D721Med (cell line): ENCODE measurements at places on chromosomes 11 and 22.

DNA sequence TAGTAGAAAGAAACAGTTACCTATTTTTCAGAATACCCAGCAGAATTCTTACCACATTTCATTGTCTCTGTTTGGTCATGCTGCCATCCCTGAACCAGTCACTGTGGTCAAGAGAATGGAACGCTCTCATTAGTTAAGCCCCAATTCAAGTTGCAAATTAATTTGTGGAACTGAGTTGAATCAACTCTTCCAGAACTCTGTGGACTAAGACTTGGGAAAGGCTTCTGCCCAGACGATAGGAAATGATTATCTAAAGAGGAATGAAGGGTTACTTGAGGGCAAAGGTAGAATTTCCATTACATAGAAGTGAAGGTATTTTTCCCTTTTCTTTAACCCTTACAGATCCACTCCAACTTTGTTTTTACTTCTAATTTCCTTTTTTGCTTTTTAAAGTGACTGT lies 286.4 kb downstream of the DYNC2H1 start:
- DNase-seq, result no peak

- no peak for DNase-seq
Measured at GRCh38 chr11:126611438-126611837, 256.0 kb downstream of the ST3GAL4 start.

DNA sequence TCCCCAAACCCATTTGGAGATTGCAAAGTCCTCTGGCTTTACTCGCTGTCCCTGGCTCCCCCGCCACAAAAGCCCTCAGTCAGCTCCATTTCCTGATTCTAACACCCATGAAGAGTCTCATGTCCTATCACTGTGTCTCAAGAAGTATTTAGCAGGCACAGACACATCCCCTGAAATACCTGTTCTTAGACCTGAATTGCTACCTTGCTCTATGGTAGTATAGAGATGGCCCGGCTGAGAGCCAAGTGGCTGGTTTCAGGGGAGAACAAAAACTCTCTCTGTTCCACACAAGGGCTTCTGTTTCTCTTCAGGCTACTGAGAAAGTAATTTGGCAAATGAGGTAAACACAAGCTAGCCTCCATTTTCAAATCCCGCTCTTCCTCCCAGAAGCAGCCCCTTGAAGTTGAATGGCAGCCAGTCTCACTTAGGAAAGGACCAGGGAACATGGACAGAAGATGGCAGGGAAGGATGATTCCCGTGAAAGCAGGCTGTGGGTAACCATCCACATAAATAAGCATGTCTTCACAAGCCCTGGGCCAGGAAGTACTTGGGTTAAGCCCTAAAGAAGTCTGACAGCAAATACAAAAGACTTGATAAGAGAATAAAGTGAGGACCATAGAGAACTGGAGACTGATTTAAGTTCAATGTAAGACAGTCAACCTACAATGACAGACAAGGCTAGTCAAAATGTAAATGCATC lies 137.8 kb downstream of the C11orf58 start:
- no peak for DNase-seq

DNA sequence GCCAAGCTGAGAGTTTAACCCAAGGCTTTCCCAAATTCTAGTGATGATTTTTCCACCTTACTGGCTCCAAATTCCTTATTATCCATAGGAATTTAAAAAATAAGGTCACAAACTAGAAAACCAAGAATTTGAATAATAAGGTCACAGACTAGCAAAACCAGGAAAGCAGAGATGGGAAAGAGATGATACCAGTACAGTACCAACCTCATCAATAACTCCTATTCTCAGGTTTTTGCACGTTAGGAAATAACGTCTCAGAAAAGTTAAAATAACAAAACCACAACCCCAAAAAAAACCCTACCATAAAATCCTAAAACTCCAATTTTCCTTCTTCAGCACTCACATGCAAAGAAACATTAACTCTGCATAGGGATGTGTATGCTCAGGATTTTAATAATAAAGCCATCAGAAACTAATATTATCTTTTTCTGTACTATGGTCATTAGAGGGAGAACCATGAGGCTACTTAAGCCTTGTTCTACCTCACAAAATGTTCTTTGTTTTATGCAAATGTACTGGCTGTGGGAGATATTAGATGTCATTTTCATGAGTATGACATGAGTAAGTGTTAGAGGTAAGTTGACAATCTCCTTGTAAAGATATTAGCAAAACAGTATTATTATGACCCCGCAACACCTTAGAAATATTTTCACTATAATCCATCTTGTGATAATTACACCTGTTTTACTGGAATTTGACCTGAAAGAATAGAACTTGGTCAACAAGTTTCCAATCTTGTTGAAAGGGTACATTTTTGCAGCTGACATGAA lies 16.1 kb upstream of the EED start:
- no peak for DNase-seq

DNA sequence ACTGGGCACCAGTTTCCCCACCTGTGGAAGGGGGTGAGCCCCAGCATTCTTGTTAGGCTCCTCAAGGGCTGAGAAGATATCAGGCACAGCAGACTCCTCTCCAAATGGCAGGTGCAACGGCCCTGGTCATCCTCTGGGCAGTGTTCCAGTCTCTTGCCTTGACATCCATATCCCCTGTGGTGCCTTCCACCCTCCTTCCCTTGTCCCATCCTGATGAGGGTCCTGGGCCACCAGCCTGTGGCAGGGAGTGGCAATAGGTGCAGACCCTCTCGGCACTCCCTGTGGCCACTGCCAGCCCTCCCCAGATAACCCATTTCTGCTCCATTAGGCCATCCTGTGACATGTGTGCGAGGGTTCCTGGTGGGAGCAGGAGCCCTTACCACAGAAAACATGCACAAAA lies 78.8 kb upstream of the NECTIN1 start:
- no peak for DNase-seq

DNA sequence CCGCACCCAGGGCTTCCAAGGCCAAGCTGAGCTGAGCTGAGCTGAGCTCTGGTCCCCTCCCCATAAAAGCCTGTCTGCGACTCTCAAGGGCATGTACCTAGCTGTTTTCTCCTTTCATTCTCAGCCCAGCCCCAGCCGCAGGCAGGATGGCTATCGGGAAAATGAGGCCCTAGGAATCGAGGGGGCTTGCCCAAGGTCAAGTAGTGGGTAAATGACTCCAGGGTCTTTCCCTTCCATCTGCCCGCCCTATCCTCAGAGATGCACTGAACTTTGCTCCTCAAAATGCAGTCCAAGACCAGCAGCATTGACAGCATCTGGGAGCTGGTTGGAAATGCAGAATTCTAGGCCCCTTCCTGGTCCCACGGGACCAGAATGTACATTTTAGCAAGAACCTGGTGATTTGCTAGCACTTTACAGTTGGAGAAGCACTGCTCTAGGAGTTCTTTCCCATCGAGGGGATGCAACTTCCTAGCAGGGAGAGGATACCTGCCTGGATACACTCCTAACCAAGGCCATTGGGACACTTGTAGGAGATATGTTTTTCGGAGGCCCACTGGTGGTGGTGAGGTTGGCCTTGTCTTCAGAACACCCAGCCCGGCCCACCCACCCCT lies 43.2 kb upstream of the ACCSL start:
- DNase-seq, result no peak

DNA sequence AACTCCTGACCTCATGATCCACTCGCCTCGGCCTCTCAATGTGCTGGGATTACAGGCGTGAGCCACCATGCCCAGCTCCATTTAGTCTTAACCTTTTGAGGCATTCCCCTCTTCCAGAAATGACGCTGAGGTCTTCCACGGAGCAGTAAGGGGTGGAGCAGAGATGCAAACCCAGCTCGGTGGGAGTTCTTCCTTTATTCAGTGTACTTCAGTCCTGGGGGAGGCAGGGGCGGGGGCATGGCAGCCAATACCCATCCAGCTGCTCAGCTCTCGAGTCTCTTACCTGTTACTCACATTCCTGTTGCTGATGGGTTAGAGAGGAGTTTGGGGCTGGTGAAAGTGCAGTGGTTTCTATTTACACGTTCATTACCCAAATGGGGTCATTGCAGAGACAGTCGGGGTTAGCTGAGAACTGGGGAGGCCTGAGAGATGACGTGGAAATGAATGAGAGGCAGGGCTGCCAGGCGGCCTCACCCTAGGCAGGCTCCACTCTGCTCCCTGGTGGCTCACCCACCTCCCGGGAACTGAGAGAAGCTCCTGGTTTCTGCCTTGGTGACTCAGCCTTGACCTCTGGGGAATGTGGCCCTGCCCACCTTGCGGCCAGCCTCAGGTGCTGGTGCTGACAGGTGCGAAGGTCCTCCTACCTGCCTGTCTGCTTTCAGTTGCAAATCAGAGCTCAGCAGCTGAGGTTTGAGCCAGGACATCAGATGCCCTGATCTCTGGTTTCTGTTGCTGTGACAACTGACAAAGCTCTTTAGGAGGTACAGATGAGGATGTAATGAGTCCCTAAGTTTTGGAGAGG lies 13.4 kb upstream of the ST14 start:
- no peak for DNase-seq

GRCh38 chr11:29333993-29334775 lies 682.6 kb downstream of the KCNA4 start:
- DNase-seq, result peak; percentile 21

DNA sequence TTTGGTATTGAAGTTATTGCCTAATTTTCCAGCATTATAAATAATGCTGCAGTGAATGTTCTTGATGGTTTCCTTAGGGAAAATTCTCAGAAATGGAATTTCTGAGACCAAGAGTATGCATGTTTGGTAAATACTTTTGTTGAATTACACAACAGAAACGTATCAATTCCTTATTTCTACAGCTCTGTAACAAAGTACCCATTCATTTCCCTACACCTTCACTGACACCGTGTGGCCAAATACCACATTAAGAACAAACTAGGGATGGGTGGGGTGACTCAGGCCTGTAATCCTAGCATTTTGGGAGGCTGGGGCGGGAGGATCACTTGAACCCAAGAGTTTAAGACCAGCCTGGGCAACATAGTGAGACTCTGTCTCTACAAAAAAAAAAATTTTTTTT lies 21.8 kb downstream of the MCAM start:
- no peak for DNase-seq

DNA sequence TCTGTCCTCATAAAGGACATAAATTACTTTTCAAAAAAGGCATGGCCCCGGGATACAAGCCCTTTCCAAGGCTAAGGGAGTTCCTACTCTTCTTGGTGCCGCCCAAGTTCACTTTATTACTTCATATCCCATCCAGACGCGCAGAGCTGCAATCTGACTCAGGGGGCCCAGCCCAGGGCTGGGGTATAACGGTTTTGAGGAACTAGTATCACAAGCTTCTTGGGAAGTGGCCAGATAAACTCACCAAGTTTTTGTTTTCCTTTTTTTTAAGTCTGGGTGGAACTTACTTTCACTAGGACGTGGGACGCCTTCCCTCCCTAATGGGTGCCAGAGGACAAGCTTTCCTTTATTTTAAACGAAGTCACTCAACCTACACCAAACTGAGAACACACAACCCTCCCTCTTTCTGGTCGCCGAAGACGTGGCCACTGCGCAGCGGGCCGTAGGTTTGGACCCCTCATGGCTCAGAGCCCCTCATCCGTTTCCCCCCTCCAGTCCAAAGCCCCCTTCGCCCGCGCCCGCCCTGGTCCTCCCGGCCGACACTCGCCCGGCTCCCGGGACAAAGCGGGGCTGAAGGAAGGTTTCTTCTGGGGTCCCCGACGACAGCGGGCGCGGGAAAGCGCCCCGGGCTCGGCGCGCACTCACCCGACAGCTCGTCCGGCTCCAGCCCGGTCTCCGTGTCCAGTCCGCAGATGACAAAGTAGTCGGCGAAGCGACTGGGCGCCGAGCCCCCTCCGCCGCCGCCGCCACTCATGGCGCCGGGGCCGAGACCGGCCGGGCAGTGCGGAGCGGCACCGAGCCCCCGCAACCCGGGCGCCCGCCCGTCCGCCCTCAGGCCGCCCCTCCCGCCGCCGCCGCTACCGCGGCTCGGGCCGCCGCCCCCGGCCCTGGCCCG lies 587 bp downstream of the DENND5A start:
- no peak for DNase-seq

DNA sequence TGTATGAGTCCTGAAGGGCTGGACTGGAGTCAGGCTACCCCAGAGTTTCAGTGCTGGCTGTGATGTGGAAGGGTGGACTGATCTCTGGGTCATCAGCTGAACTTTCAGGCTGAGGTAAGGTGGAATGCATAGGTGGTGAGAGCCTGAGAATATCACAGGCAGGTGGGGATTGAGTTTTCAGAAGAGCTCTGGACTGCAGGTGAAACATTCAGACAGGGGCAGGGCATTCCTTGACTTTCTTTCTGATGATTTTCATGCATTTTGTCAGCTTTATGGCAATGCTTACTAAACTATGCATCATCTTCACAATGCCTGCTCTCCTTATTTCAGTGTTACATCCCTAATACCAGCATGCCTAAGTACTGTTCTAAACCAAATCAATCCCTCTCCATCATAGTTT lies 755.0 kb downstream of the KCNA4 start:
- no peak for DNase-seq

GRCh38 chr11:111324277-111324720 lies 26.0 kb downstream of the POU2AF3 start:
- no peak for DNase-seq

- DNase-seq, result no peak
Measured at GRCh38 chr11:127058524-127058923, 58.0 kb upstream of the KIRREL3 start.

DNA sequence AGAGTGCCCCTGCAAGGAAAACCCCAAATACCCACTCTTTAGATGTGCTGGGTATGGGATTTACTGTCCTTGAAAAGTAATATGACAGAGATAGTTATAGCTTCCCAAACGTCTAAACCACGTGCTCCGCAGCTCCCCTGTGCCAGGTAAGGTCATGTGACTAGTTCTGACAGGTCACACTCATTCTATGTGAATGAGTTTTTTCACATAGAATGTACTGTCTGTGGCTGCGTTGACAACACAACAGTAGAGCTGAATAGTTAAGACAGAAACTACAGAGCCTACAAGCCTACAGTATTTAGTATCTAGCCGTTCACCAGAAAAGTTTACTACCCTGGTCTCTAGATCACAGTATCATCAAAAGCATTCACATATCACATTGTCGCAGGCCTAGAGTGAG lies 236.2 kb downstream of the ETS1 start:
- DNase-seq, result no peak

DNA sequence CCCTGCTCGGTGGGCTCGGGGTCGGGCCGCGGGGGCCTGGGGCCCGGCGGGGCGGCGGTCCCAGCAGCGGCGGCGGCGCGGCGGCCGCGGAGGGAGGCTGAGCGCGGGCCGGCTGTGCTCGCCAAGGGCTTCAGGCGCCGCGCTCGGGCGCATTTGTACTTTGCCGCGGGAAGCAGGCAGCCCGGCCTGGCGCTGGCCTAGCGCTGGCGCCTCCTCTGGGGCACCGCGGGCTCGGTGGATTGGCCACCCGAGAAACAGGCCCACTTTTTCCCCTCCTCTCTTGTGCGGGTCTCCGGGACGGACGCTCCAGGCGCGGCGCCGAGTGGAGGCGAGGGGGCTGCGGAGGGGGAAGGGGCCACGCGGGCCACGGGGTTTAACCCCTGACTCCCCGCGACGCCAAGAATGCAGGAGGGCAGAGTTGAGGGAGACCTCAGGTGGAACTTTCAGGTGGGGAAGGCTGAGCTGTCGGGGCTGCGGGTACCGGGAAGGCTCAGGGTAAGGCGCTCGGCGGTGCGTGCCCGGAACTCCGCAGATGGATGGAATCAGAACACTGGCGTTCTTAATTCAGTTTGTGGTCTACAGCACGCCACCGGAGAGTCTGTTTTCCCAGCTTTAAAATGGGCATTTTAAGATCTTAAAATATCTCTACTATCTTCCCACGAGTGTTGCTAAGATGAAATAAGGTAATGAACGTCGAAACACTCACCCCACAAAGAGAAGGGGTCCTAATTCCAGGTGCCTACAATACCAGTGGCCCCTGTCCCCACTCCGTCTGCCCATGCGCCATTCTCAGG lies at the start of gene CHRDL2:
Gene CHRDL2, minus strand, starts transcription at position 126 of the 794 bp plus-strand sequence. CDS start 538 bp downstream, outside the sequence.
- no peak for DNase-seq
